Urothelium cell line (cell line): ENCODE measurements at places on chromosomes 4 and X.

DNA sequence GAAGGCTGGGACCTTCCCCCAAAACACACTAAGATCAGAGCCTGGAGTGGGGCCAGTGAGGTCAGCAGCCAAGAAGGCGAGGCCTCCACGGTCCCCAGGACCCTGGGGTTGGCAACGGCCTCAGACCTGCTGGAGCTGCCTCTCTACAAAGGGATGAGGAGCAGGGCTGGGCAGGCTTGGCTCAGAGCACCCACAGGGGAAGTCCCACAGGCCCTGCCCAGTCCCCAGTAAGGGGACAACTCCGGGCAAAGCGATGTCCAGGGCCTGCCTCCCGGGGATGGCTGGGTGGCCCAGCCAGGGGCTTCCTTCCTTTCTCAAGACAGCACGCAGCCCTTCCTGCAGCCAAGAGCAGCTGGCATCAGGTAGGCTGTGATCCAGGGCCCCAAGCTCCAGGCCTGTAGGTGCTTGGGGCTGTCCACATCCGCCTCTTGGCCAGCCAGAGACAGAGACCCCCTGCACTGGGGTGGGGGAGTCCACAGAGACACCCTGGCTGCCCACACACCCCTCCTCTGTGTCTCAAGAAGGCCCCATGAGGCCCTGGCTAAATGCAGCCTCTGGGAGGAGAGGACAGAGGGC lies 5.7 kb downstream of the MXD4 start:
- no peak for DNase-seq

DNA sequence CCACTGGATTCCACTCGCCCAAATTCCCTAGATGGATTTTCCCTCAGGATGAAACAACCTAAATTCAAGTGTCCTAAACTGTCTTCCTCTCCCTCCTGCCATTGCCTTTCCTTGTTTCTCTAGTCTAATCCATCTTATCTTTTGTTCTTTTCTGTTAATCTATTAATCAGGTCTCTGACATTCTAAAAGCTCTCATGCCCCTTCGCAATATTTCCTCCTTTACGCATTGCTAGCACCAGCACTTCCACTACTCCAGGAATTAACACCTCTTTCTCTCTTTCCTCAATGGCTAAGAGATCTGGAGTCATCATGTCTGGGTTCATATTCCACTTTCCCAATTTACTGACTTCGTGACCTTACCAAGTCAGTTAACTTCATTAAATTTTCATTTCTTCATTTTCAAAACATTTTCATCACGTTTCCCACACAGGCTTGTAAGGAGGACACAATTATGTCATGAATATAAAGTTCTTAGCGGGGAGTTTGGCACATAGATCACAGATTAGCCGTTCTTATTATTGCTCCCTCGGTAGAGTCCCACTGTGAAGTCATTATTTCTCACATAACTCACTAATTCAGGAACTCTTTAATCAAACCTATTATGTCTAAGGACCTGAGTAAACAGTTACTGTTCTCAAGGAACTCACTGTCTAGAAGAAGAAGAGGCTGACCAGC lies 45.3 kb downstream of the FAT4 start:
- DNase-seq, result no peak

GRCh38 chrX:108173874-108174273 lies 82.3 kb downstream of the ATG4A start:
- no peak for DNase-seq

- no peak for DNase-seq
Observed at GRCh38 chrX:85115252-85115651, 111.6 kb downstream of the APOOL start.

DNA sequence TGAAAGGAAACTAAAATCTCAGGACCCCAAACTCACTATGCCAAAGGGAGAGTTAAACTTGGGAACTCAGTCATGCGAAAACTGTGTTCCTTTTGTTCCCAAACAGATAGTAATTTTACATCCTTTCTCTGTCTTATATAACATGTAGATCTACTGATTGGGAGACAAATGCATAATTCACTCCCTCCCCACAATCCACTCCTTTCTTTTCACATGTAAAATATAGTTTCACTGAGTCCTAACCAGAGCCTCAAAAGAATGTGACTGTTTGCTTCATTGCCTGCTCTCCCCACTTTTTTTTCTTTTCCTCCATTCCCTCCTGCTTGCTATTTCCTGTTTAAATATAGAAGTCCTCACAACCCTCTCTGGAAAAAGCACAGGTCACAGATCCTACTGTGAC lies 699.3 kb upstream of the ADGRL3 start:
- DNase-seq, result no peak

- no peak for DNase-seq
Observed at GRCh38 chr4:2354760-2355159, 63.7 kb downstream of the ZFYVE28 start.

DNA sequence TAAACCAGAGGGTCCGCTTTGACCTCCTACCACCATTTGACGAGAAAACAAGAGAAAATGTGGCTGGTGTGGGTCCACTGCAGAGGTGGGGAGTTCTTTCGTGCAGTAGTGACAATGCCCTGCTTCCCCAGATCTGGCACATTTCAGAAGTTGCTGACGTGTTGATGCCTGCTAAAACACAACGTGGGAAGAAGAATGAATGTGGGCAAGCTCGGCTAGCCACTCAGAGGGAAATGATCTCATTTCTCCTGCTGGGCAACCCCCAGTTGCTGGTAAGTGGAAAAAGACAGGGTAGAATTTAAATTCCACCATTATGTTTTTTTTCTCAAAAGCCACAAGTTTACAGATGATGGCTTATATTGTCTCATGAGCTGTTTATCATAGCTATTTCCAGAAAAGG lies 77.9 kb downstream of the LUZP4 start:
- DNase-seq, result peak; percentile 12

GRCh38 chr4:4247696-4248028 lies 361 bp downstream of the TMEM128 start:
- DNase-seq, result no peak

DNA sequence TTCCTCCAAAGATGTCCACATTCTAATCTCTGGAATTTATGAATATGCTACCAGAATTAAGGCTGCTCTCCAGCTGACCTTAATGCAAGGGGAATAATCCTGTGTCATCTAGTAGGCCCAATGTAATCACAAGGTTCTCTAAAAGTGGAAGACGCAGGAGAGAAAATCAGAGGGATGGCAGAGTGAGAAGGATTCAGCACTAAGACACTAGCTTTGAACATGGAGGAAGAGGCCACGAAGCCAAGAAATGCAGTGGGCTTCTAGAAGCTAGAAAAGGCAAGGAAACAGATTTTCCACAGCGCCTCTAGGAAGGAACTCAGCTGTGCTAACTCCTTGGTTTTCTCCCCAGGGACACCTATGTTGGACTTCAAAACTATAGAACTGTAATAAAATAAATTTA lies 240.7 kb upstream of the TRAM1L1 start:
- no peak for DNase-seq

DNA sequence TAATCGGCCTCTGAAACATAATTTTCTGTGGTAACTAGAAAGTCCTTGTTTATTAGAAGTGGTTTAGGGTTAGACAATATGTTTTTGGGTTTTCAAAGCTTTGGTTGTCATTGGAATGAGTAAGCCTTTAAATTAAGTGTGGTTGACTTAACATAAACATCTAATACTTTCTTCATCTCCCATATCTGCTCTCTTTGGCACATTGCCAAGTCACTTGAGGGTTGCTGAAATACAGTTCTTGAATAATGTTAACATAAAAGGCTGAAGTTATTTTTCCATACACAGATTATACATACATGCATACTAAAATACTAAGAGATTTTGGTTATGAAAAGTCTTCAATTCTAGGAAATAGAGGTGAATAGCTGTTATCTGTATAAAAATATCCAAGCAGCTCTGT lies 241.7 kb upstream of the BMP3 start:
- no peak for DNase-seq

DNA sequence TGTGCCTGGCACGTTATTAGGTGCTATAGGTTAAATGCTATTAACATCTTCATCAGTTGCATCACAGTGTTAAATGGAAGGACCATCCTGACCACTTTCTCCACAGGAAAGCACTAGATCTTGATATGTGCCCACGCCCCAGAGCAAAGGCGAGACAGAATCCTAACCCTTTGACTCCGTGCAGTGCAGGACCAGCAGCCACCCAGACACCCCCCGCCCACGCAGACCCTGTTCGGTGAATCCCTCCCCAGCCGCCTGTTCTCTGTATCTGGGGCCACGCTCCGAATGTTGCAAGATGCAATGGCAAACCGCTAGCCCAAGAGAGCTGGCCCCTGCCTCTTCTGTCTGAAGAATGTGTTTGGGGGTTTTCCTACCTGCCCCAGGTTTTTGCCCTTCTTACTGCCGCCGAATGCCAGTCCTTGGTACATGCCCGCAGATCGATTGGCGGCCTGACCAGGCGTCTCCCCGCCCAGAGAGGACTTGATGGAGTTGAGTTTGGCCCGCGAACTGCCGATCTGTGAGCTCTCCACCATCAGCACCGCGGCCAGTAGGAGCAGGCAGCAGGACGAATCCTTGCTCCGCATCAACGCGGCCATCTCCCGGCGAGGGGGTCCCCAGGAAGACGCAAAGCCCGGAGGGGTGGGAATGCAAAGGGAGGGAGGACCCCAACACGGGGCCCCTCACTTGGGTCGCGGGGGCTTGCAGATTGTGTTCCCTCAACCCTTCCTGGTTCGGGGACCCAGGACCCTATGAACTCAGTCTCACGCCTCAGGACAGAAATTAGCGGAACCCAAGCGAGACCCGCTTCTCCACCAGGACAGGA lies 906 bp downstream of the DKK2 start:
- no peak for DNase-seq

DNA sequence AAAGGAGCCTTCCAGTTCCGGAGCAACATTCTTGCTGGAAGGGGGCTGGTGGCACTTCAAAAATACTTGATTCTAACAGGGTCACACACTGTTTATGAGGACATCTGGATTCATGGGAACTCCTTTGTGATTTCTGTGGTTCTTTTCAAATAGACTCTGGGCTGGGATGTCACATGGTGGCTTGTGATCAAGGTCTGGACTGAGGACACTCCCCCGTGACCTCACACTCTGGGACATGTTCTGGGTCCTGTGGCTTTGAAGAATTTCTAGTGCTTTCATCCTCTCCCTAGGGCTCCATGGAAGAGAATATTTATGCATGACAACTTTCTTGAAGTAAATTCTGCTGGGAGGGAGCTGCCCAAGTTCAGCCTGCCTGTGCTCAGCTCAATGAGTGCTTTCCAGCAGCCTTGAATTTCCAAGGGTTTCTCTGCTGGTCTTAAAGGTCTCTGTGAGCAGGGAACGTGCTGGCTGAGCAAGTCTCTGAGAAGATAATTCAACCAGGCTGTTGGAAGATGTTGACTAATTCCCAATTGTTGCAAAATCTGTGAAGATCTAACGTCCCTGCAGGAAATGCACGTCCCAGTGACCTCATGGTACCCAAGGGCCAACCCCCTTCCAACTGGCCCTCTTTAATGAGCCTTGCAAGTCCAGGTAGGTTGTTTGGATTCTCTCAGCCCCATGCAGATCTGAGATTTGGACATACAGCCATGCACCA lies 36.3 kb downstream of the GPR143 start:
- DNase-seq, result no peak

DNA sequence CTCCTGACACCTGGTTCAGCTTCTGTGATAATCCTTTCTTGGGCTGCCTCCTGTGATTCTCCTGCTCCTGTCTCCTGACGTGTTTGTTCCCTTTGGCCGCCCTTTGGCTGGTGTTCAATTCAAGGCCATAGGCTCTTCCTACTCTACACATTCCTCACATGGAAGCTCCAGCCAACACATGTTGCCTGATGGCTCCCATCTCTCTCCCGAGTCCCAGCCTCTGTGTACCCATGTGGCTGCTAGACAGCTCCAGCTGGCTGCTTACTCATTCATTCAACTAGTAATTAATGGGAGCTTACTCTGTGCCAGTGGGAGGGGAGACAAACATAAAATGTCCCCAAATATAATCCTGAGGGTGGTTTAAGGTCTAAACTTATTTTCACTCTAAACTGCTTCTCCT lies 9.2 kb upstream of the MED28 start:
- no peak for DNase-seq

DNA sequence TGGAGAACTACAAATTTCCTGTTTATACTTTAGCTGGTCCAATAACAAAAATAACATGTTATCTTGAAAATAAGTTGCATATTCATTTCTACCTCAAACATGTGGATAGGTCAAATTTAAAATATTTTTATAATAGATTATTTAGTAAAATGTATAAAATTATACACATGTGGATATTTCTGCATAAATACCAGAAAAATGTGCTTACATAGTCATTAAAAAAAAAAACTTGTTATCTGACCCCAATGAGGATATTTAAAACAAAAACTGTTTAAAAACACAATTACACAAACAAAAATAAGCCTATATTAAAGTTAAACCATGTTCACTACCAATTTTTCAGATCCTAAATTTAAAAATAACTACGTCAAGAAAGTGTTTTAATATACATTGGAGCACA lies 28.1 kb downstream of the FBXO8 start:
- no peak for DNase-seq

GRCh38 chr4:109410226-109410625 lies 23.4 kb upstream of the SEC24B start:
- no peak for DNase-seq

DNA sequence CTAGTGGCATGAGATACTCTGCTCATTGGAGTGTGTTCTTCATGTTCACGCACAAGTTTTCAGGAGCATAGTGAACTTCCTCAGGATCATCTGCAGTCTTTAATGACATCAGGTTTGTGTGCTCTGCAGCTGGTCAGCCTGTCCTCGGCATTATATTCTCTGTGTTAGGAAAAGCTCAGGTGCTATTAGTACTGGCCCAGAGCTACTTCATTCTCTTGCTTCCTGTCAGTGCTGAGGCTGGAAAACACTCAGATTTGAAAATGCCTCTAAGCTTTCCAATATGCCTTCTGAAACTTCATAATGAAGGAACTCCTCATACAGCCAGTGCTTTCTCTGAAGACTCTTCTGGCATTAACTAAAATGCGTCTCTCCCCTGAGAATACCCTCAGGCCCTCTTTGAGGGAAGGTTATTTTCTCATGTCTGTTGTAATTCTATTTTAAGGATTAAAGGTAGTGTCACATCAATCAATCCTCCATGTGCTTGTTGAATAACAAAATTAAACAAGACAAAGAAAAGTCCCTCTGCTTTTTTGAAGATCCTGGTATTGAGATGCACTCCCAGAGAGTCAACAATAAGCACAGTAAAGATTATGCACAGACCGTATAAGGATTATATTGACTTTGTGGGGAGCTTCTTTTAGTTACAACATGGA lies 666.4 kb downstream of the ADGRL3 start:
- no peak for DNase-seq
